ENCODE measurements at places on chromosomes 4 and X.

DNA sequence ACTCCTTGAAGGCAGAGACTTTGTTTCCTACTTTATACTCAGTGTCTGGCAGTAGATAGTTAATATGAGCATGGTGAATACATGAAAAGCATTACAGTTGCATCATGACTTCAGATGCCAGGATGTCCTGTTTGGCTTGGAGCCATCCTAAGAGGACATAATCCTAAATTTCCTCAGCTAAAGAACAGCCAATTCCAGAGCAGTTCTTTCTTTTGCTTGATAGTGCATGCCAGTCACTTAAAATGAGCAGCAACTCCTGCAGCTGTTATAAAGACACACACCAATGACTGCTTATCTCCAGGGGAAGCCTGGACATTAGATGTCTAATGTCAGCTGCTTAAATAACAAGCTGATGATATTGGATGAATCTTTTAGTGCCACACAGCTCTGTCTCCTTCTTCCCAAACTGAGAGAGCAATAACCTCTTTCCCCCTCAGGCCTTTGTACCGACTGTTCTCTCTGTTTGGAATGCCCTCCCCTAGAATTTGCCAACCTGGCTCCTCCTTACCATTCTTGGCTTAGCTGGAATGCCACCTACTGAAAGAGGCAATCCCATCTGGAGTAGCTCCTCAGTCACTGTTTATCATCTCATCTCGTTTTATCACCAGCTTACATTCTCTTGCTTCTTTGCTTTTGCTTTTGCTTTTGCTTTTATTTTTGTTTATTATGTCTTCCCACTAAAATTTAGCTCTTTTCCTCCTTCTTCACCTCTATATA is 100.8 kb upstream of the USP38 start:
- DNase-seq, result no peak

DNA sequence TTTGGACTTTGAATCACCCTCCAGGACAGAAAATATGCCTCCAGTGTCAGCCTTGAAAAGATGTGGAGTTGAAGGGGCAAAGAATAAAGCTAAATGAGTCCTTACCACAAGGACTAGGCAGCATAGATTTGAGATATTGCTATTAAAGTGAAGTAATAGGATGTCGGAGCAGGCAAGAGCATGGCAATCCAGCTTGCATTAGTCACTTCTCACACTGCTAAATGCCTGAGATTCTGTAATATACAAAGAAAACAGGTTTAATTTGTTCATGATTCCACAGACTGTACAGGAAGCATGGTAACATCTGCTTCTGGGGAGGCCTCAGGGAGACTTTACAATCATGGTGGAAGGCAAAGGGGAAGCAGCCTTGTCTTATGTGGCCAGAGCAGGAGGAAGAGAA is 109.8 kb upstream of the PCDH7 start:
- no peak for DNase-seq

- no peak for DNase-seq
Observed at GRCh38 chr4:6493658-6494304, 21.4 kb upstream of the PPP2R2C start.

DNA sequence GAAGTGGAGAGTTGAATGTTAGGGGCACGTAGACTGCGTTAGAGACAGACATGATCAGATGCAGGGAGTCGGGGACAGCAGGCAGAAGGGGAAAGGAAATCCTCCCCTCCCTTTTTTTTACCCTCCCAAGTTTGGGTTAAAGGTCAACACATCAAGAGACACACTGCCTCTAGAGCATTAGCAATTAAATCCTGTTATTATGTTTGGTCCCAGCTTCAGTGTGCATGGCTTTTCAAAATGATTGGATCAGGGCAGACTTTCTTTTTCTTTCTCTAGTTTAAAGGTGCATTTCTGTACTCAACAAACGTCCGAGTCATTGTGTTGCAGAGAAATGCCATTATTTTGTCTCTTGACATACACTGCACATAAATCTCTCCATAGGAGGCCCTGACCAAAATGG is 63.9 kb downstream of the USP26 start:
- no peak for DNase-seq

GRCh38 chr4:106317815-106318214 is 1.5 kb downstream of the AIMP1 start:
- DNase-seq, result no peak

- DNase-seq, result no peak
Observed at GRCh38 chrX:52839137-52839536, 28.1 kb downstream of the XAGE5 start.

DNA sequence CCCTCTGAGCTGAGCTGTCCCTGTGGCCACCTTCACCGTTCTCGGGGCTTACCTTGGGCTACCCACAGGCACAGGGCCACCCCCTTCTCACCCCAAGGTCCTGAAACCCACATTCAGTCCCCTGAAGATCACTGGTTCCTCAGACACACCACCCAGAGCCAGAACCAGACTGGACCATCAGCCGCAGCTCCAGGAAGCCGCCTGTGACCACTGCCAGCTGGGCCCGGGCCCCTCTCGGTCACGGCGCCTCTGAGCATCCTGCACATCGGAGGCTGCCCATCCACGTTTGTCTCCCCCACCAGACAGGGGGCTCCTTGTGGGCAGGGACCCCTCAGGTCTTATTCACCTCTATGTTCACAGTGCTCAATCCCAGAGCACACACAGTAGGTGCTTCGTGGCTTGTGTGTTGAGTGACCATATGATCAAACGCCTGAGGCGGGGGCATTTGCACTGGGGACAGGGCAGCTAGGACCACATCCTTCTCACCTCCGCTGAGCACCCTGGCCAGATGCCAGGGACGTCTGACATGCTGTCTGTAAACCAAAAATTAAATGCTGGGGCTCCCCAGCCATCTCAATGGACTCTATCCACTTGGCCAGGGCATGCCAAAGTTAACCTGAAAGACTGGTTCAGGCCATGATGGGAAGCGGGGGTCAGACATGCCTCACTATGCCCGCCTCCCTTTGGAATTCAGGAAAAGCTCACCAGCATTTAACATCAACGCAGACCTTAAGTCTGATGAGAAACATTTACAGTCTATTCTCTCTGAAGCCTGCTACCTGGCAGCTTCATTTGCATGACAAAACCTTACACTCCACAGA is 109.4 kb upstream of the AFAP1 start:
- no peak for DNase-seq

DNA sequence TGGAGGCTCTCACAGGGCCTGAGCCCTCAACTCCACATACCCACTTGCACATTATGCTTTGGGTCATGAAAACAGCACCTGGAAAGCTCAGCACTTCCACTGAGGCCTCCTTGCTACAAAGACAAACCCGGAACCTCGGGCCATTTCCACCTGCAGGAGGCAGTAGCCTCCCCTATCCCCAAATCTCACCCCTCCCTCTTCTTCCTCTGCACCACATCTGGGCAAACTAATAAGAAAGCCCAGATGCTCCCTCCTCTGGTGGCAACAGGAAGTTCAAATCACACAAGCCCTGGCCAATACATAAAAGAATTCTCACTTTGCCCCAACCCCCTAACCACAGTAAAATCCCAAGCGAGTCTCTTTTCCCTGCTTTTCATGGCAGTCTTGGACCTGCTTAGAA is 136.4 kb downstream of the MAPK10 start:
- DNase-seq, result no peak

- DNase-seq, result no peak
Observed at GRCh38 chr4:32689518-32689917, 1969.3 kb downstream of the PCDH7 start.

GRCh38 chrX:20513185-20513584 is 246.5 kb upstream of the RPS6KA3 start:
- no peak for DNase-seq

DNA sequence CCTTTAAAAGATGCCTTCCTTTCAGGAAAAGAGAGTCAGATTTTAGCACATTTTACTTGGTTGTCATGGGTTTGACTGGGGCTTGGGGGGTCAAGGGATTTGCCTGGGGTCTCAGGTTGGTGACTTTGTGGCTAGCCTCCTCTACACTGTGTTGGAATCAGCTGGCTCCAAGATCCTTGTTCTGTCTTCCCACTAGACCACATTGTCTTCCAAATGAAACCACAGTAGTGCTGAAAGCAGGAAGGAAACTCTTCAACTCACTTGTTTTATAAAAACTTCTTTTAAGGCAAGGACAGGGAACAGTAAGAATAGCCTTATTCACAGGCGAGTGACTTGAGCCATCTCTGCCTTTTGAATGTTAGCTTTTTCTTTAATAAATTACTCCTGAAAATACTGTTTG is 37.0 kb upstream of the OTUD4 start:
- DNase-seq, result no peak

- DNase-seq, result no peak
Observed at GRCh38 chr4:140718241-140718952, 37.8 kb downstream of the TBC1D9 start.

DNA sequence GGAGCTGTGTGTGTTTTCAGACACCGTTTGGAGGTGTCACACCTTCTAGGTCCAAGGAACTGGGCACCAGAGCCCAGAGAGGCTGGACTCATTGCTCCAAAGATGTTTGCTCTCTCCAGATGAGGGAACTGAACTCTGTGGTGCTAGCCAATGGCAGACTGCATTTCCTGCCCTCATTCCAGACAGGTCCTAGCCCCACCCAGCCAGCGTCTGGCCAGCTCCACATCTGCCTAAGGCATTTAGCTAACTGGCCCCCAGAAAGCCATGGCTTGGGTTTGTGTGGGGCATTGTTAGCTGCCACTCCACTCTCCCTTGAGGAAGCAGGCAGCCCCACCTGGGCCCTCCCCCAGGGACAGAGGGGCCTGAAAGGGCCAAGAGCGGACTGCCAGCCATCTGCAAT is 11.4 kb downstream of the FGD1 start:
- peak; percentile 21 for DNase-seq

DNA sequence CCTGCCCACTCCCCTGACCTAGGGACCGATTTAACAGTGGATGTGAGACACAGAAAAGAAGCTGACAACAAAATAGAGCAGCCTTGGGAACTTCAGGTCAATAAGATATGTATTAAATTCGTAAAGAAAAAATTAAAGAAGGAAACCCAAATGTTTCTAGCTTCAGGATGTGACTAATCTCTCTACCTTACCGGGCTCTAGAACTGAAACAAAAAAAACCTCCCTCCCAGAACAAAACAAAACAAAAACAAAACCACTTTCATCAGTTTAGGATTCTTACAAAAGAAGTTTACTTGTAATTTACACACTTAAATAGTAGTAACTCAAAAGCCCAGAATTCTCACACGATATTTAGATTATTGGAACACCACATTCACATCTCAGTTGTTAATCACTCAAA is 185.8 kb upstream of the RPS6KA3 start:
- no peak for DNase-seq

- no peak for DNase-seq
Observed at GRCh38 chr4:41212616-41213203, 1.6 kb downstream of the APBB2 start.

DNA sequence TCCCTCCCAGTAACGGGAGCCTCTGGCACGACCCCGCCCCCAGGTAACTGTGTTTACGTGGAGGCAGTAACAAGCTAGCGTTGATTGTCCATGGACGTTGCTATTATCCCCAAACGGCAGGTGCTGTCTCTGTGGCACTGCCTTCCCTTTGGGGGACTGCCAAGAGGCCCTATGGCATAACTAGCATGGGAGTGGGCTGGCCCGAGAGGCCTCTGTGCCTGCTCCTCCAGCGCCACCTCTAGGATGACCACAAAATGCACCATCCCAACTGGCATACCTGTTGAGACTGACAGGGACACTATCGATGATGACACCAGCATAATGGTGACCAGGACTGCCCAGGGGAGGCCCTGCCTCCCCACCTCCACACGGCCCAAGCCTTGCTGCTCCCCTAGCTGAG is 1.5 kb downstream of the SRPK3 start:
- DNase-seq, result no peak

DNA sequence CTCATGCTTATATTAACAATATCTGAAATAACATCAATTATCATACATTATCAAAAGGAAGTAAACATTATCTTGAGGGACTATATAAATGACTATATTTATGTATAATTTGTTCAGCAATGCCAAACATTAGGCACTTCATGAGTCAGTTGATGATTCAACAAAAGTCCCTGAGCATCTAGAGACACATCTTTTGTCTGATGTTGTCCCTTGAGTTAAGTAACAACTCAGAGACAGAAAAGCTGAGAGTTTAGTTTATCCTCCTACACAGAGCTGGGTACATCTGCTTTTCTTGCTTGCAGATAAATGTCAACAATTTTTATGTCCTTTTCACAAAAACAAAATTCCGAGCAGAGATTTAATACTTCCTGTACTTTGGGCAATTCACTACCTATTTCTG is 311.1 kb downstream of the INPP4B start:
- DNase-seq, result no peak

DNA sequence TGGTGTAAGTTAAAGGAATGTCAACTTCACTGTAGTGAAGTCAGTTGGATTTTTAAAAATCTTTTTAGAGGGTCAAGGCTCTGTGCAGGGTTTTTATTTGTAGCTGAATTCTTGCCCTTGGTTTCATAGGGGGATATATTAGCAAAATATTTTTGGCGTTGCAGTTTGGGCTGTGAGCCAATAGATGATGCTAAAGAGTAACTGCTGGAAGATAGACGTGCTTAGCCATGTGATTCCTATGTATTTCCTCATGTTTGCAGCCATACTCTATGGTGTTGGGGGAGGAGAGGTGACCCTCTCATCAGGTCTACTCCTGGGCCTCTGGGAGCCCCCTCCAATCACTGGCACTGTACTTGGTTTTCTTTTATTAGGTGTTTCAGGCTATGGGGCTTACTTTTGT is 246.7 kb upstream of the ARHGAP24 start:
- DNase-seq, result no peak

DNA sequence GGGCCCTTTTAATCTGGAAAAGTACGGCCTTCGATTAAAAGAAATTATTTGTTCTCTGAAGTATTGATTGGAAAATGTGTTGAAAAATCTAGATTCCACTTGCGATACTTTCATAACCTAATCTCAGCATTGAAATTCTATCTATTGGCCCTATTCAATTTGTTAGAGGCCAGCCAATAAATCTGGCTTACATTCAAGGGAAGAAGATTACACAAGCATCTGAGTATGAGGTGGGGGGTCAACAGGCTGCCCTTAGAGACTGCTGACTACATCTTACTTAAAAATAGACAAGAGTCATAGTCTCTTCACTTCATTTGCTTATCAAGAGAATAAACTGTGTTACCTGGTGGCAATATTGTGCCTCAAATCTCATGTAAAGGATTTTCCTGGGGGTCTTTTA is 248.0 kb upstream of the KCNIP4 start:
- no peak for DNase-seq

DNA sequence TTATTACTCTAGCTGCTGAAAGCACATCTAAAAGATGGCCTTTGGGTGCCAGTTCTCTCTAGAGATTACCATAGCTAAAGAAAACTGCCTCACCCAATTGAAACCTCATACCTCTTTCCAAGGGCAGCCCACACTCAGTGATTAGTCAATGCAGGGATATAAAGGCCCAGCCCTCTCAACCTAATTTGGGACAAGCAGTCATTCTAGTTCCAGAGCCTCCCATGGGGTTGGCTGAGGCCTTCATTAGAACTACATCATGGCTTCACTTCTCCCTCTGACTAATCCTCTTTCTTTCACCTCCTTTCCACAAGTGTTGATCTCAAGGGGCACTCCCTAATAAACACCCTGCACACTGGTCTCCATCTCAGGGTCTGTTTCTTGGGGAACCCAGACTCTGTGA is 38.5 kb upstream of the C1GALT1C1 start:
- DNase-seq, result no peak

DNA sequence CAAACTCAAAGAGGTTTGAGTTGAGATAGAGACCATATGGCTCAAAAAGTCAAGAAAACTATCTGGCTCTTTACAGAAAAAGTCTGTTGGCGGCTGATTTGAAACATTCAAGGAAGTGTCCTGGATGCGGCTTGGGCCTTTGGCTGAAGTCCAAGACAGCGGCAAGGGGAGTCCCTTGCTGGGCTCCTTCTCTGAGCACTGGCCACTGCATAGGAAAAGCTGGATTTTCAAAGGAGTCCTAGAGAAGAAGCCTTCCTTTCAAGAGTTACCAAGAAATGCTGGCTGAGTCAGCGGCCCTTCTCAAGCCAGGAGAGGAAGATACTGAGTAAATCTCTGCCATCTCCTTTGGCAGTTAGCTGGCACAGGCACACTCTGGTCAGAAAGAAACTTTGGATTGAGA is 12.1 kb downstream of the APLN start:
- no peak for DNase-seq
